Neural crest cell (in vitro differentiated cells): ENCODE measurements at places on chromosomes 7 and 10. TPM values are rescaled to one million over a fixed set of nuclear protein-coding genes. Genes with fewer than 3 reads are reported as not detected.

GRCh38 chr7:41508755-41509154 lies 194.1 kb downstream of the INHBA start:
- no peaks in the 10 kb centered on the region for H3K36me3 ChIP-seq
- no peaks in the 10 kb centered on the region for H3K27me3 ChIP-seq
- H3K4me3 ChIP-seq: no peak overlapping the region

GRCh38 chr10:86178401-86179152 lies 188.0 kb downstream of the GRID1 start:
- H3K4me3 ChIP-seq: no peak overlapping the region
- no peaks in the 10 kb centered on the region for H3K27me3 ChIP-seq
- no peaks in the 10 kb centered on the region for H3K4me1 ChIP-seq
- no peak overlapping the region for H3K27ac ChIP-seq
- peak; percentile 43 for DNase-seq

GJC3 gene
- 0.28 and 0.45 TPM in 2 replicates for total RNA-seq

DNA sequence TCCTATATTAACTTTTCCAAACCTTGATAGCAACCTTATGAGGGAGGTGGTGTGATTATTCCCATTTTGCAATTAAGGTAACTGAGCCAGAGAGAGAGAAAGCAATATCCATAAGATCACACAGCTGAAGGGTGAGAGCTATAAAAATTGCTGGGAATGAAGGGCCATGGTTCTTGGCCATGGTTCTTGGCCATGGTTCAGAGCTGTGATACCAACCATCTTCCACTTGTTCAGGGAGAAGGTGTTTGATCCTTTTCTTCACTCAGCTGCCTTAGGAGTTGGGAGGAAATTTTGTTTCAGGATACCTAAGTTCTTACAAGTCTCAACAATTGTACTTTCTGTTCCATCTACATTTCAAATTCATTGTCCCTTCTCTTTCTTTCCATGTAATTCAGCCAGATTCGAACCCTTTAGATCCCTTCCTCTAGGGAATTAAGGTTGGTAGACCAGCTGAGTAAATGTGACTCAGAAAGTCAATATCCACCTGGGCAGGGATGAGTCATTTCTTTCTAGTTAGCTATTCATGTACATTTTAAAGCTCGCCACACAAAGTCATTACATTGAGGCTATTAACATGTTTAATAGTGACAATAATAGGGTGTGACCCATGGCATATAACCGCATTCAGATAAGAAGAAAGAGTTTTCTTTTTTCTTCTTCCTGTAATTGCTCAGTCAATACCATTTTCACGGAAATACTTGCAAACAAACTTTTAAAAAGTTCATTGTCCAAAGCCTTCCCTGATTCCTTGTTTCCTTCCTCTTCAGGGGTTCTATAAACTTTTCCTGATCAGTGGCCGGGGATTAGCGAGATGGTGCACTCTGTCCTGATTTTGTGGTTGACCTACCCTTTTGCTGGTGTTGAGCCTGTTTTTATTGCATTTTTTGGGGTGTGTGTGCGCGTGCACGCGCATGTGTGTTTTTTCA lies 143.4 kb downstream of the TCF7L2 start:
- no peak for DNase-seq
- peaks cover 26% of the 10 kb centered on the region for H3K4me1 ChIP-seq
- no peak overlapping the region for H3K27ac ChIP-seq
- H3K36me3 ChIP-seq: peaks cover 14% of the 10 kb centered on the region
- H3K27me3 ChIP-seq: no peaks in the 10 kb centered on the region

DNA sequence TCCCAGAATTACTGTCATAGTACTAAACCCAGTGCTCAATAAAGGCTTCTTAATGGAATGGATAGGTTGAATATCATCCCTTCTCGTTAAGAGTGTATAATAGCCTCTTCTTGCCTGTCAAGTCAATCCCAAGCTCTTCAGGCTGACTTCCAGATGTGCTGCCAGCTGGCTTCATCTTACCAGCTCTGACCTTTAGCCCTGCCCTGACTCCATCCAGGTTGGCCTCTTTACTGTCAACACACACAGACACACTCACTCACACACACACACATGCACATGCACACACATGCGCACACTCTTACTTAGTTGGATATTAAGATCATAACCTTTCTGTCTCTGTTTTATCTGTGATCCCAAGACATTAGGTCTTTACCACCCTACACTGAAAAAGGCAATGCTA lies 49.1 kb downstream of the ASB4 start:
- no peaks in the 10 kb centered on the region for H3K4me1 ChIP-seq
- no peaks in the 10 kb centered on the region for H3K36me3 ChIP-seq
- DNase-seq: no peak
- H3K4me3 ChIP-seq: no peak overlapping the region

DNA sequence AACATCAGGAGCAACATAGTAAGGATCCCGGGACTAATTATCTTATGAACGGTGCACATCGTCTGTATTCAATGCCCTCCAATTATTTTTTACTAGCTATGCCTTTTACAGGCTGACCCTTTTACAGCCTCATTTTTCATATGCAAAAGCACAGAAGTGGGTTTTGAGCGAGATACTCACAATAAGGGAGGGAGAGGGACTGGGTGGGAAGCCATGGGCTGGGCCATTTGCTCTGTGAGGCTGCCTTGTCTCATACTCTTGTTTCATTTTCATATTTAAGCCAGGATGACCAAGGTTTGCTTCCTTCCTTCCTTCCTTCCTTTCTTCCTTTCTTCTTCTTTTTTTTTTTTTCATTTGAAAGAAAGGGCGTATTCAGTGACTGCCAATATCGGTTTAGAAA lies 259.3 kb downstream of the TRIL start:
- peaks cover 38% of the 10 kb centered on the region for H3K4me1 ChIP-seq
- H3K27ac ChIP-seq: no peak overlapping the region
- no peak overlapping the region for H3K4me3 ChIP-seq
- no peak for DNase-seq
- peaks cover 4% of the 10 kb centered on the region for H3K36me3 ChIP-seq

DNA sequence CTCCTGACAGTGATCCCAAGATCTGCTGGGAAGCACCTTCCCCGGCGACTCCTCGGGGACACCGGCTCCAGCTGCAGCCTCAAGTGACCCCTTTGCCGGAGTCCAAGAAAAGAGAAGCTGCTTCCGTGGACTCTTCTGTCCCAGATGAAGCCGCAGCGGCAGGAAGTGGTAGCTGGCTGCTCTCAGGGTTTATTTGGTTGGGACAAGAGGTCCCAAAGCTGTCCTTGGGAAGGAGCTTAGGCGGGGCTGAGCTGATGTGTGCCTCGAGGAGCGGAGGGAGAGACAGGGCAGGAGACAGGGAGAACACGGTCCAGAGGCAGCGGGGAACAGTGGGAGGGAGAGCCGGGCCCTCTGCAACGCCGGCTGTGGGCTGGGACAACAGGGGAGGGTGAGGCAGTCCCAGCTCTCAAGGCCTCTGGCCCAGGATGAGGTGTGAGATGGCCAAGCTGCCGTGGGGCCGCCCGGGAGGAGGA lies 13.1 kb upstream of the FAM20C start:
- no peak for DNase-seq
- no peak overlapping the region for H3K27ac ChIP-seq
- no peaks in the 10 kb centered on the region for H3K4me1 ChIP-seq
- no peaks in the 10 kb centered on the region for H3K36me3 ChIP-seq
- no peak overlapping the region for H3K4me3 ChIP-seq
- H3K27me3 ChIP-seq: no peaks in the 10 kb centered on the region

GALNT11 gene
- 30.6 and 33.7 TPM in 2 replicates for total RNA-seq

GRCh38 chr10:22321924-22322640 lies 1.2 kb downstream of the BMI1 start:
- DNase-seq: no peak
- H3K36me3 ChIP-seq: peaks cover 9% of the 10 kb centered on the region
- H3K27me3 ChIP-seq: peaks cover 77% of the 10 kb centered on the region
- peak overlapping the region; percentile 84 for H3K27ac ChIP-seq
- peaks cover 57% of the 10 kb centered on the region for H3K4me1 ChIP-seq

GRCh38 chr10:98920807-98921206 lies 314.8 kb downstream of the HPSE2 start:
- no peak overlapping the region for H3K27ac ChIP-seq
- H3K4me3 ChIP-seq: no peak overlapping the region
- DNase-seq: no peak
- peaks cover 11% of the 10 kb centered on the region for H3K4me1 ChIP-seq

GRCh38 chr10:103653581-103654037 lies 160.1 kb downstream of the NEURL1 start:
- H3K4me3 ChIP-seq: no peak overlapping the region
- H3K27me3 ChIP-seq: no peaks in the 10 kb centered on the region
- H3K4me1 ChIP-seq: peaks cover 8% of the 10 kb centered on the region
- peaks cover 23% of the 10 kb centered on the region for H3K36me3 ChIP-seq
- peak overlapping the region; percentile 83 for H3K27ac ChIP-seq
- no peak for DNase-seq

DNA sequence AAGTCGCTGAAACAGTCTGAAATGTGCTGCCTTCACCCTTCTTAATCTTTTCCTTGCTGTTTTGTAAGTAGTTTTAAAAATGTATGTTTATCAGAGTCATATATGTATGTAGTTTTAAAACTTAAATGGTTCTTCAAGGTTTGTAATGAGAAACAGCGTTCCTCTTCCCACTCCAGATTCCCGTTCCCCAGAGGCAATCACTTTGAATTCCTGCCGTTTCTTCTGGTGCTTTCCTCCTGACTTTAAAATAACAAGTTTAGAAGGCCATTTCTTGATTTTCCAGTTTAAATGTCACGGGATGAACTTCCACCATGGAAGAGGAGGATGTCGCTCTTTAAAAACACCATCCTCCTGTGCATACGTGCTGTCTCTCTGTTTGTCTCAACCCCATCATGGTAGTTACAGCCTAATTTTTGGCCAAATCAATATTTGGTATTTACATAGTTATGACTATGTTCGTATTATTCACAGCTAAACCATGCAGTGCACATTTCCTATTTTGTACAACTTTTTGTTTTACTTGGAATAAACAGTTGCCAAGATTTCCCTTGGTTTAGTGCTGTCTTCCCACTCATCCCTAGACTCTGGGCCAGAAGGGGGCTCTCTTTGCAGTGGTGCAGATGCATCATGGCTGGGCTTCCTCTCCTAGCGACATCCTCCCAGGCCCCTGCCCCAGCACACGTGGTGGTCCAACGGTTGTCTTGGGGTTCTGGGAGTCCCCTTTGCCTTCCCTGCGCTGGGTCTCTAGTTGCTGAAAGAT lies 151.4 kb downstream of the PTPN20 start:
- H3K4me1 ChIP-seq: no peaks in the 10 kb centered on the region
- H3K27me3 ChIP-seq: no peaks in the 10 kb centered on the region
- no peak overlapping the region for H3K27ac ChIP-seq
- DNase-seq: no peak
- no peak overlapping the region for H3K4me3 ChIP-seq

GRCh38 chr10:12950583-12951128 lies 50.9 kb downstream of the CCDC3 start:
- no peak overlapping the region for H3K27ac ChIP-seq
- DNase-seq: no peak
- no peak overlapping the region for H3K4me3 ChIP-seq
- H3K36me3 ChIP-seq: peaks cover 13% of the 10 kb centered on the region
- no peaks in the 10 kb centered on the region for H3K27me3 ChIP-seq

GRCh38 chr10:28849309-28849708 lies 172.0 kb downstream of the BAMBI start:
- H3K27me3 ChIP-seq: peaks cover 3% of the 10 kb centered on the region
- no peak for DNase-seq
- H3K4me3 ChIP-seq: no peak overlapping the region
- H3K27ac ChIP-seq: no peak overlapping the region
- peaks cover 8% of the 10 kb centered on the region for H3K4me1 ChIP-seq

DNA sequence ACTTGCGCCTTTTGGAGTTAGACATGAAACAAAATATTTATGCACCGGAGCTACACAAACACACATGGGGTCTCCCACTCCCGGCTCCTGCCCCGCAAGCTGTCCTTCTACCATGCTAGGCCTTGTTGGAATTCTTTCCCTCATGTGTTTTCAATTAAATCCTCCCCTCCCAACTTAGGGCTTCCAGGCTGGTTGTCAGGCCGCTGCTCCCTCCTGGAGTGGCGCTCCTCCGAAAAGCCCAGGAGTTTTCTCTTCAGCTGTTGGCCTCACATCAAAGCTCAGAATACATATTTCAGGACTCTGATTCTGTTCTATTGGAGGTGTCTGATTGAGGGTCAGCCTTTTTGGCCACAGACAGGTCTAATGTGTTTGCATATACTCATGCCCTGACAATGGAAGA lies 113.3 kb downstream of the FANK1 start:
- H3K36me3 ChIP-seq: peaks cover 22% of the 10 kb centered on the region
- H3K4me1 ChIP-seq: peaks cover 50% of the 10 kb centered on the region
- DNase-seq: no peak

GRCh38 chr7:45027774-45028114 lies 27.7 kb downstream of the CCM2 start:
- no peaks in the 10 kb centered on the region for H3K27me3 ChIP-seq
- no peak for DNase-seq
- H3K27ac ChIP-seq: no peak overlapping the region
- H3K4me1 ChIP-seq: no peaks in the 10 kb centered on the region
- peaks cover 17% of the 10 kb centered on the region for H3K36me3 ChIP-seq

GRCh38 chr7:96430356-96430755 lies 108.5 kb upstream of the SLC25A13 start:
- no peak overlapping the region for H3K27ac ChIP-seq
- peaks cover 14% of the 10 kb centered on the region for H3K4me1 ChIP-seq
- H3K4me3 ChIP-seq: no peak overlapping the region
- no peaks in the 10 kb centered on the region for H3K27me3 ChIP-seq

DNA sequence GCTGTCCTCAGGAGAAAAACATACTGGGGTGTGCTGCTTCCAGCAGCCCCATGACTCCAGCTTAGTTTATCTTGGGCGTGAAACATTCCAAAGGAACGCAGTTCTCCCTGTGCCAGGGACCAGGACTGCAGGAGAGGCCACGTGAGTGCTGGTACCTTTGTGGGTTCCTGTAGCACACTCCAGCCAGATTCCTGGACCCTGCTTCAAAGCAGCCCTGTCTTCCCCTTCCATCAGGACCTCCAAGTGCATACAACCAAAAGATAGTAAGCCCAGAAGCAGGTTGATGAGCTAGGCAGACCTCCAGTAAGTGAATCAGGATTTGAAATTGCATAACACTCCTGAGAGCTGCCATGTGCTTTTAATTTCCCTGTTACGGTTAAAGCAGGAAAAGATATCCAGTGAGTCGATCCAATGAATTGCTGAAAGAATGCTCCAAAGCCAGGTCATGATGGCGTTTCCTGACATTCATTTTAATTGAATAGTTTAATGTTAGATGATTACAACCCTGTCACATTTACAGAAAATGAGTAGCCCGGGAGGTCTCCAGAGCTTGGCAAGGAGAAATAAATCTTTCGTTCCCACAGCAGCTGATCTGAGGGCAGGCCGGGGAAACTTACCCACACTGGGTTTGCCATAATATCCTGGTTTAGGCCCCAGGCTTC lies 38.9 kb upstream of the CPXM2 start:
- H3K27me3 ChIP-seq: peaks cover 8% of the 10 kb centered on the region
- H3K4me3 ChIP-seq: no peak overlapping the region
- no peak overlapping the region for H3K27ac ChIP-seq
- no peak for DNase-seq
- no peaks in the 10 kb centered on the region for H3K36me3 ChIP-seq

- no peaks in the 10 kb centered on the region for H3K36me3 ChIP-seq
- DNase-seq: no peak
- no peak overlapping the region for H3K4me3 ChIP-seq
Measured at GRCh38 chr7:150728609-150729008, 8.6 kb upstream of the GIMAP5 start.

HILPDA gene
- 46.7 and 51.9 TPM in 2 replicates for total RNA-seq

RADIL gene
- 12.2 and 13.8 TPM in 2 replicates for total RNA-seq

ST7 gene
- 22.4 and 25.5 TPM in 2 replicates for total RNA-seq

- DNase-seq: no peak
- H3K27ac ChIP-seq: no peak overlapping the region
- no peaks in the 10 kb centered on the region for H3K4me1 ChIP-seq
- no peaks in the 10 kb centered on the region for H3K36me3 ChIP-seq
- peaks cover 4% of the 10 kb centered on the region for H3K27me3 ChIP-seq
Measured at GRCh38 chr7:106384373-106384772, 99.6 kb upstream of the NAMPT start.

PAX2 gene
- 1.0 and 1.5 TPM in 2 replicates for total RNA-seq

FBXL13 gene
- total RNA-seq: 2.1 TPM in 2 replicates
